GM23338 (cell line): ENCODE measurements at places on chromosomes 5 and 9.

DNA sequence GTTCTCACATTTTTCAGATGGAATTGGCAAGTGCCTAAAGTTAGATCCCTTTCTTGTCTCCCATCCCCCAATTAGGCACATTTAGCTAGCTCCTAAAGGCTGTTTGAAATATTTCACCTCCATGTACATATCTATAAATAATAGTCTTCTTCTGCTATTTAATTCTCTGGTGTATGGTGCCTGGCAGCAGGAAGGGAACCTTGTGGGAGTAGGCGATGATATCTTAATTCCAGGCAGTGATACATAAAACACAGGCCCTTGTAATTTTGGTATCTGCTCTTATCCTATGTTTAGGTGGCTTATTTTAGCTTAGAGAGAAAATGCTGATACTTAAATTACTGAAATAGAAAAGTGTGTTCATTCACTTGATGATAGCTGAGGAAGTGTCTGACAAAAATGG is 262.9 kb upstream of the DAP start:
- DNase-seq: no peak

DNA sequence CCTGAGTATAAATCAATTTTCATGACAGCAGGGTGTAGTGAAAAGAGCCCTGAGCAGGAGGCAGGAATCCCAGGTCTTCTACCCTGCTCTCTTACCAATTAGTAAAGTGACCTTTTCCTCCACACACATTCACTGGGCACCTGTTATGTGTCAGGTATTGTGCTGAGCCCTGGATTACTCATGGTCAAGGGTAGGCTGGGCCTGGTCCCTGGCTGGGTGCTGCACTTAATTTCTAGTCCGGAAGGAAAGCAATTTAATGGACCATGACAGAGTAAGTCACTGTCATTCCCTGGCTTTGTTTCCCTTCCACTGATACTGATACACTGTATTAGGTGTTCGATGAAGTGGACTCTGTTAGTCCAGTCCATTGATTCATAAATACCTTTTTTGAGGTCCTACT is 29.1 kb upstream of the BRINP1 start:
- DNase-seq: no peak

DNA sequence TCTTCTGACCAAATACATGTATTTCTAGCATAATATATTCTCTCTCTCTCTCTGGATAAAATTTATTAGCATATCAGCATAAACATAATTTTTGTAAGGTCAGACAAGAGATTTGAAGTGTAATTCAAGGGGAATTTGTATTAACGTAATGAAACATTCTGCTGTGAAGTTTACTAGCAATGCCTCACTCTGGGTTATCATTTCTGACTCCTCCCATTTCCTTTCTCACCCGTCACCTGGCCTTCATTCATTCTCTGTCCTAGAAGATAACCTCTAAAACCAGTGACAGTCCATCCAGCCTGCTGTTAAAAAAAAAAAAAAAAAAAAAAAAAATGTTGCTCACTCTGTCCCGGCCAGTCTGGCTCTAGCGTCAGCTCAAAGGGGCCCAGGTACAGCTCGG is 27.1 kb downstream of the GRAMD2B start:
- no peak for DNase-seq

DNA sequence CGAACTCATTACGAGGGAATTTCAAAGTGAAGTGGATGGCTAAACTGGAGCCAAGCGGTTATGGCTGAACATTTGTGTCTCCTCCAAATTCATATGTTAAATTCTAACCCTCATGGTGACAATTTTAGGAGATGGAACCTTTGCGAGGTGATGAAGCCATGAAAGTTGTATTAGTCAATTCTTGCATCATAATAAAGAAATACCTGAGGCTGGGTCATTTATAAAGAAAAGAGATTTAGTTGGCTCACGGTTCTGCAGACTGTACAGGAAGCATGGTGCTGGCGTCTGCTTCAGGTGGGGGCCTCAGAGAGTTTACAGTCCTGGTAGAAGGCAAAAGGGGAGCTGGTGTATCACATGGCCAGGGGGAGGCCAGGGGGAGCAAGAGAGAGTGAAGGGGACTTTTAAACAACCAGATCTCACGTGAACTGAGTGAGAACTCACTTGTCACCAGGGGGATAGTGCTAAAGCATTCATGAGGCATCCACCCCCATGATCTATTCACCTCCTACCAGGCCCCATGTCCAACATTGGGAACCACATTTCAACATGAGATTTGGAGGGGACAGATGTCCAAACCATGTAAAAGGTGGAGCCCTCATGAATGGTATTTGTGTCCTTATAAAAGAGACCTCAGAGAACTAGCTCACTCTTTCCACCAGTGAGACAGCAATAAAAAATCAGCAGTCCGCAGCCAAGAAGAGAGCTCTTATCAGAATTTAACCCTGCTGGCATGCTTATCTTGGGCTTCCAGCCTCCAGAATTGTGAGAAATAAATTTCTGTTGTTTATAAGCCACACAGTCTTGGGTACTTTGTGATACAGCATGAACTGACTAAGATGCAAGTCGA is 143.4 kb downstream of the MTRR start:
- no peak for DNase-seq

DNA sequence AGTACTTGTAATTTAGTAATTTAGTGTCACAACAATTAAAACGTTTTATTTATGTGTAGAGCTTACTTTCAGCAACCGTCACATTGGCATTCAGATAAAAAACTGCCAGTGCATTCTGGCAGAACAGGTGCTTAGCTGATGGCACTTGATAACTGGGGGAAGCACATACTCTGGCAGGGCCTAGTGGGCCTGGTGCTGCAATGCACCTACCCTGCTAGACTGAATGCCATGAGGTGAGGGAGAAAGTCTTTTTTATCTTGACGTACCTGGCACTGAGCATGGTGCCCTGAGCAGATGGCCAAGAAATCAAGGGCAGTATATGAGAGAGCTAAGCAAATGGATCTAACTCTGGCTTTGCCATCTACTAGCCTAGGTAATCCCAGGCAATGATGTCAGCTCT is 280.6 kb upstream of the EFNA5 start:
- DNase-seq: no peak

DNA sequence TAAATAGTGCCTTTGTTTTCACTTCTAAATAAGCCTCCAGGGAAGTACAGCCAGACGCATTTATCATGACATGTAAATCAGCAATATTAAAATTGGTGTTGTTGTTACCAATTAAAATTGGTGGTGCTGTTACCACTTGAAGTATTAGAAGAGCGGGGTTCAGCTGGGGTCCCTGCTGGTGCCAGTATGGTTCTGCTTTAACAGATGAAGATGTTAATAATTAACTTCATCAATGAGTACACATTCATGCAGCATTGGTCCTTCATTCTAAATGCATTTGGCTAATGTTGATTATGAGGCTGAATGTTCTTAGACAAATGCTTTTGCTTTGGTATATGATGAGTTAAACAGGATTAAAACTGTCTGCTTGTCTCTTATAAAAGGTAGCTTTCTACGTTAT is 67.6 kb upstream of the TMC1 start:
- DNase-seq: no peak

DNA sequence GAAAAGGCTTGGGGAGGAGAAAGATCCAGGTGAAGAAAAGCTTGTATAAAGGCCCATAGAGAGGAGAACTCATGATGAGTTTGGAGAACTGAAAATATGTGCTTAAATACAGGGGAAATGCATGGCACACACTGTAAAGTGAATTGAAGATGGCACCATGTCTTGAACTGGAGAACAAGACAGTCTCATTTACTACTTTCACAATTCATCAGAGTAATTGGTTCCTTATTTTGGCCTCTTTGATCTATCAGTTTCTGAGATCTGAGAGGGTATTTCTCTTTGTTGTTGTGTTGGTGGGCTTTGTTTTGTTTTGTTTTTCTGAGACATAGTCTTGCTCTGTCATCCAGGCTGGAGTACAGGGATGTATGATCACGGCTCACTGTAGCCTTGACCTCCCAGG is 98.2 kb downstream of the CEMIP2 start:
- DNase-seq: no peak

- DNase-seq: no peak
Observed at GRCh38 chr9:127393645-127394044, 3.3 kb upstream of the SLC2A8 start.

DNA sequence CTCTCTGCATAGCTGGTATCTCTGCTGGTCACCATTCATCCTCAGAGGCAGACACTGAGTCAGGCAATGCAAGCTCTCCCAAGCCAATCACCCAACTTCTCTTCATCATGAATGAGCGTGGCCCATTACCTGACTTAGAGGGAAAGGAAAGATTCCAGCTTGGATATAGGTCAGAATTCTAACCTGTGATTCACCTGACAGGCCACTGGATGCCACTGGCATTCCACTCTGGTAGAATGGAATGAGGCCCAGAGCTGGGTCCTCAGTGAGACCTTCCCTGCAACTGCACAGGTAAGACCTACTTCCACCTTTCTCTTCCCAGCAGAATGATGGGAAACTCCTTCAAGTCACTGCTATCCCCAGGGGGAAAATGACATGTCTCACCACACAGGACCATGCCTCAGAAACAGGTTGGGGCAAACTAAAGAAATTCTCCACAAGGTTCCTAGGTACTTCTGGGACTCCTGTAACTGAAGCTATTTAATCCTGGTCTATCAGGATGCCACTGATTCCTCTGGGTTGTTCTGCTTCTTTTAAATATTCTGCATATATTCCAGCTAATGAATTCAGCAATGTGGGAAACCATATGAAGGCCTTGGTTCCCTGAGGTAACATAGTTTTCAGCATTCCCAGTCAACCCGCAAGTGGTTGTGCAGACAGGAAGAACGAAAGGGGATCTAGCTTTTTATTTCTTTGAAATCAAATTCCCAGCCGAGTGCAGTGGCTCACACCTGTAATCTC is 62.0 kb downstream of the SUSD1 start:
- DNase-seq: peak; percentile 78

- DNase-seq: no peak
Observed at GRCh38 chr5:52668544-52669185, 119.1 kb upstream of the ITGA1 start.

- peak; percentile 68 for DNase-seq
Observed at GRCh38 chr9:3441197-3441816, 84.5 kb downstream of the RFX3 start.

DNA sequence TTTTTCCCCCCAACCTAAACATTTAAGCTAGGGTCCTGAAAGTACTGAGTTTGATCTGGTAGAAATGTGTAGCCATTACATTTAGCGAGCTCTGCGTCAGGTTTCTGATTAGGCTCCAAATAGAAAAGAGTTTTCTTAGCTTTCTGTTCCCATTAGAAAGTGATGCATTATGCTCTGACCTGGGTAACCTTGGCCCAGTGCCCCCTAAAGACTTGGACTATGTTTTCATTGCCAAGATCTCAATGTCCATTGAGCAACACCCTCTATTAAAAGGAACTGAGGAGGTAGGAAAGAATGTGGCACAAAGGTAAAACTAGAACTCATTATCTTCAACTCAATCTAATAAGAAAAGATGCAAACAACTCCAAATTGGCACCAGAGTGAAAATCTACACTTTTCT is 358.9 kb upstream of the PCSK5 start:
- no peak for DNase-seq

DNA sequence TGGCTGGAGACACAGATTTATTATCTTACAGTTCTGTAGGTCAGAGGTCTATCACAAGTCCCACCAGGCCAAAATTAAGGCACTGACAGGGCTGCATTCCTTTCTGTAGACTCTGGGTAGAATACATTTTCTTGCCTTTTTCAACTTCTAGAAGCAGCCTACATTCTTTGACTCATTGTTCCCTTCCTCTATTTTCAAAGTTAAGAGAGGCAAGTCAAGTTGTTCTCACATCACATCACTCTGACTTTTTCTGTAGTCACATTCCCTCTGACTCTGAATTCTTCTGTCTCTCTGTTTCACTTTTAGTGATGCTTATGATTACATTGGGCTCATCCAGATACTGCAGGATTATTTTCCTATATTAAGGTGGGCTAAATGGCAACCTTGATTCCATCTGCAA is 119.0 kb downstream of the MELK start:
- DNase-seq: peak; percentile 4

DNA sequence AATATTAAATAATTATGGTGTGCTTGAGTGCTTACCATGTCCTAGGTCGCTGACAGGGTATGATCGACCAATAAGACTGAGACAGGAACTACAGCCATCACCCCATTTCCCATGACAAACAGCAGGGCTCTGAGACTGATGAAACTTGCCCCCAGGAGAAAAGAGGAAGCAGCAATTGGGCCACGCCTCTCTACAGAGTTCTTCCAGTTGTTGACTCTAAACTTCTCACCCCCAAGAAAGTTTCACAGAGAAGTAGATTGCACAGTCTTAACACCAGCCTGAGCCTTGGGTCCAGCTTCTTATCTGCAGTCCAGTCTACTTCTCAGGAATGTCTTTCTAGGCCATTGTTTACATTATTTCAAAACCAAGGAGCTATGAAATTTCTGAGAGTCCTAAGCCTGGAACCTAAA is 182.2 kb upstream of the ANKRD55 start:
- no peak for DNase-seq

- no peak for DNase-seq
Observed at GRCh38 chr5:95068289-95068910, 216.5 kb downstream of the MCTP1 start.

- DNase-seq: no peak
Observed at GRCh38 chr5:103743421-103743820, 180.8 kb upstream of the NUDT12 start.

GRCh38 chr9:122005597-122005996 is 87.5 kb downstream of the TTLL11 start:
- DNase-seq: peak; percentile 27

DNA sequence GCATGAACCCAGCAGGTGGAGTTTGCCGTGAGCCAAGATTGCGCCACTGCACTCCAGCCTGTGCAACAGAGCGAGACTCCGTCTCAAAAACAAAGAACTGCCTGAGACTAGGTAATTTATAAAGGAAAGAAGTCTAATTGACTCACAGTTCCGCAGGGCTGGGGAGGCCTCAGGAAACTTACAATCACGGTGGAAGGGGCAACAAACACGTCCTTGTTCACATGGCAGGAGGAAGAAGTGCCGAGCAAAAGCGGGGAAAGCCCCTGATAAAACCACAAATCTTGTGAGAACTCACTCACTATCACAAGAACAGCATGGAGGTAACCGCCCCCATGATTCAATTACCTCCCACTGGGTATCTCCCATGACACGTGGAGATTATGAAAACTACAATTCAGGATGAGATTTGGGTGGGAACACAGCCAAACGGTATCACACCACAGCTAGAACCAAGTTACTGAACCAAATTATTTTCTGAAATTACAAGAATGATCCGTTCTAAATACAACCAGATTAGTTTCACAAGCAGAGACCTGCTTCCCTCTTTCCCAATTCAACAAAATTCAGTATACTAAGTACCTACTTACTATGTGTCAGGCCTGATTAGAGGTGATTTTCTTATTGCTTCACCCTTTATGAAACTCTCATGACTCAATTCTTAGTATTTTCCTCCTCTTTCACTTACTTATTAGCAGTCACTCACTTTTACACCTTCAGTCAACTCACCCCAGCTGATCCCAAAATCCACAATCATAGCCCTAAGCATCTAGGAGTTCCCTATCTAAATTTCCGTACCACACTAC is 8.4 kb downstream of the UBTD2 start:
- DNase-seq: no peak
